ENCODE measurements at places on chromosomes 16 and 17. TPM values are rescaled to one million over a fixed set of nuclear protein-coding genes. Genes with fewer than 3 reads are reported as not detected.

DNA sequence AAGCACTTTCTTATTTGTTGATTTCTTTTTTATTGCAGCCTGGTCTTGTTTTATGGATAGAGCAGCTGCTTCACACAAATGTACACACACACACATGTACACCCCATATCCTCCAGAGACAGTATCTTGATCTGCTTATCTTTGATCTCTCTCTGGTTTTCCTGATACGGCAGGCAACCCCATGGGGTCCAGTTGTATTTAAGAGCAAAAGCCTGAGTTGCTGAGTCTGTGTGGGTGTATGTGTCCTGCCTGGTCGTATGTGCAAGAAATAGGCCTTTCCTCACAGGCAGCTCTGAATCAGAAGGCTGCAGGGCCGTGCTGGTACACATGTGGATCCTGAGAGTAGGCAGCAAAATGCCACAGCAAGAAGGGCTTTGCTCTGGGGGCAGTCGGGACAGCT lies 14.6 kb upstream of the LGALS9 start:
- DNase-seq: no peak
- peaks cover 10% of the 10 kb centered on the region for H3K4me1 ChIP-seq
- no peaks in the 10 kb centered on the region for H3K27me3 ChIP-seq

GRCh38 chr16:12252616-12253015 lies 276.1 kb downstream of the SNX29 start:
- no peaks in the 10 kb centered on the region for H3K36me3 ChIP-seq
- H3K4me3 ChIP-seq: no peak overlapping the region
- DNase-seq: peak; percentile 40
- no peaks in the 10 kb centered on the region for H3K27me3 ChIP-seq
- H3K27ac ChIP-seq: no peak overlapping the region

DNA sequence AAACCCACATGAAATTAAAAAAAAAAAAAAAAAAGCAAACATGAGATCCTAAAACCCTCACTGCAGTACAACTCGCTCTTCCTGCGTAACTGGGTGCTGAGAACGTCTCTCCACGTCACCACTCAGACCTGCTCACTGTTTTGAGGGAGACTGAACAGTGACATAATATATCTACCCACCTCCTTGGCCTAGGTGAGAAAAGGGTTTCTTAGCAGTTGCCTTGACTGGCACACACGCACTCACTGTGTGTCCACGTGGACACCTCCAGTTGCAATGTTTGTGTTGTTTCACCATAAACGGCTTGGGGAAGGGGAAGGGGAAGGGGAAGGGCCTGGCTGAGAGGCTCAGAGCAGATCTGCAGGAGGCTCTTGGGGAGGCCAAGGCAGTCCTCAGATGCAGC lies 32.0 kb downstream of the FANCA start:
- no peak overlapping the region for H3K4me3 ChIP-seq
- H3K27ac ChIP-seq: no peak overlapping the region
- no peaks in the 10 kb centered on the region for H3K27me3 ChIP-seq
- DNase-seq: no peak

CDK5R1 gene
- total RNA-seq: 61.0 TPM

- no peaks in the 10 kb centered on the region for H3K4me1 ChIP-seq
- no peaks in the 10 kb centered on the region for H3K27me3 ChIP-seq
- H3K4me3 ChIP-seq: no peak overlapping the region
- no peak for DNase-seq
- no peaks in the 10 kb centered on the region for H3K36me3 ChIP-seq
Measured at GRCh38 chr17:54455251-54455868, 445.3 kb upstream of the TOM1L1 start.

GRCh38 chr17:81090361-81091136 lies 55.6 kb downstream of the BAIAP2 start:
- H3K4me1 ChIP-seq: peaks cover 53% of the 10 kb centered on the region
- peaks cover 82% of the 10 kb centered on the region for H3K36me3 ChIP-seq
- no peak overlapping the region for H3K27ac ChIP-seq
- H3K27me3 ChIP-seq: no peaks in the 10 kb centered on the region
- H3K4me3 ChIP-seq: no peak overlapping the region

- no peak for DNase-seq
- no peaks in the 10 kb centered on the region for H3K27me3 ChIP-seq
- no peak overlapping the region for H3K27ac ChIP-seq
- peaks cover 86% of the 10 kb centered on the region for H3K36me3 ChIP-seq
- H3K4me3 ChIP-seq: no peak overlapping the region
Measured at GRCh38 chr16:188674-189073, 8.4 kb downstream of the HBQ1 start.

DNA sequence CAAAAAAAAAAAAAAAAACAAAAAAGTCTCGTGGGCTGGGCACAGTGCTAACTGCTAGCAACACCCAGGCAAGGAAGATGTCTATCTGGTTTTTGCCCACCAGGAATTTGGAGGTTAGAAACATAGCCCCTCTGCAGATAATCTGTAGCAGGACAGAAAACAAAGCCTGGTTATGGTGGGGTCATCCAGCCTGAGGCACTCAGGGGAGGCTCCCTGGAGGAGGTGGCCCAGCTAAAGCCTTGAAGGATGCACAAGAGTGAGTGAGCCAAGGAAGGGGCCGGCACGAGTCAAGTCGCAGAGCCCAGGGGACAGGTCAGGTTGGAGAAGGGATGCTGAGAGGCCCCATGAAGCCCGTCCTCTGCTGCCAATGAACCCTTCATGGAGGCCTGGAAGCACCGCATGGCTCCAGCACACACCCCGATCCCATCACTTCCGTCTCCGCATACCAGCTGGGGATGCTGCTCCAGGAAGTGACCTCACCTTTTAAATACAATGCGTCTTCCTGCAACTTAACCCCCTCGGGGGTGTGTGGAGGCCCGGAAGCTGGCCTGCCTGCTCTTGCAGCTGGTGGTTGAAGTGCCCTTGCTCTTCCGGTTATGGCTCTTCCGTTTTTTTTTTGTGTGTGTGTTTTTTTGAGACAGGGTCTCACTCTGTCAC lies 86.5 kb downstream of the ENGASE start:
- H3K27me3 ChIP-seq: no peaks in the 10 kb centered on the region
- H3K27ac ChIP-seq: no peak overlapping the region
- no peak overlapping the region for H3K4me3 ChIP-seq
- H3K36me3 ChIP-seq: peaks cover 16% of the 10 kb centered on the region
- no peak for DNase-seq

GRCh38 chr16:65965628-65966027 lies 400.9 kb upstream of the CDH5 start:
- no peaks in the 10 kb centered on the region for H3K36me3 ChIP-seq
- no peaks in the 10 kb centered on the region for H3K4me1 ChIP-seq
- H3K27ac ChIP-seq: no peak overlapping the region
- H3K4me3 ChIP-seq: no peak overlapping the region

- DNase-seq: no peak
- H3K4me1 ChIP-seq: peaks cover 2% of the 10 kb centered on the region
- no peaks in the 10 kb centered on the region for H3K27me3 ChIP-seq
- no peak overlapping the region for H3K27ac ChIP-seq
- no peak overlapping the region for H3K4me3 ChIP-seq
Measured at GRCh38 chr17:14553847-14554246, 253.0 kb downstream of the HS3ST3B1 start.

PTGES3L gene
- 1.5 TPM for total RNA-seq

DNA sequence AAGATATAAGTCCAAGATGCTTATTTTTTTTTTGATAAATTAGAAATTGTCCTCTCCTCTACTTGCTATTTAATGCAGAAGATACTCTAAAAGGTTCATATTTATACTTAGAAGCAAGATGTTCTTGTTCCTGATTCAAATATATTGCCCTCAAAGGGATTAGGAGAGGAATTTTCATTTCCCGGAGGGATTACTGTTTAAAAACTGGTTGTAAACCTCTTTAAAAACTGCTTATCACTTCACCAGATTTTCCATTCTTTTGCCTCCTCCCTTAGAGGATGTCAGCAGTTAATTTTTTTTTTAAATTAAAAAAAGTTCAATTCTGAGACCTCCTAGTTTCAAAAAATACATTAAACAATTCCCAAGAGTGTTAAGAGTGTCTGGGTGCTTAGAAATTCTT lies 2.8 kb downstream of the TENT4B start:
- no peak overlapping the region for H3K27ac ChIP-seq
- no peaks in the 10 kb centered on the region for H3K36me3 ChIP-seq
- H3K4me1 ChIP-seq: peaks cover 16% of the 10 kb centered on the region
- DNase-seq: no peak

GRCh38 chr17:8785547-8786413 lies 13.4 kb downstream of the MFSD6L start:
- H3K27me3 ChIP-seq: no peaks in the 10 kb centered on the region
- no peak overlapping the region for H3K27ac ChIP-seq
- H3K36me3 ChIP-seq: no peaks in the 10 kb centered on the region
- peaks cover 9% of the 10 kb centered on the region for H3K4me1 ChIP-seq
- H3K4me3 ChIP-seq: no peak overlapping the region

GRCh38 chr16:56343661-56344517 lies 81.5 kb downstream of the AMFR start:
- no peaks in the 10 kb centered on the region for H3K4me1 ChIP-seq
- H3K4me3 ChIP-seq: no peak overlapping the region
- no peaks in the 10 kb centered on the region for H3K27me3 ChIP-seq
- H3K36me3 ChIP-seq: peaks cover 99% of the 10 kb centered on the region
- H3K27ac ChIP-seq: no peak overlapping the region

DNA sequence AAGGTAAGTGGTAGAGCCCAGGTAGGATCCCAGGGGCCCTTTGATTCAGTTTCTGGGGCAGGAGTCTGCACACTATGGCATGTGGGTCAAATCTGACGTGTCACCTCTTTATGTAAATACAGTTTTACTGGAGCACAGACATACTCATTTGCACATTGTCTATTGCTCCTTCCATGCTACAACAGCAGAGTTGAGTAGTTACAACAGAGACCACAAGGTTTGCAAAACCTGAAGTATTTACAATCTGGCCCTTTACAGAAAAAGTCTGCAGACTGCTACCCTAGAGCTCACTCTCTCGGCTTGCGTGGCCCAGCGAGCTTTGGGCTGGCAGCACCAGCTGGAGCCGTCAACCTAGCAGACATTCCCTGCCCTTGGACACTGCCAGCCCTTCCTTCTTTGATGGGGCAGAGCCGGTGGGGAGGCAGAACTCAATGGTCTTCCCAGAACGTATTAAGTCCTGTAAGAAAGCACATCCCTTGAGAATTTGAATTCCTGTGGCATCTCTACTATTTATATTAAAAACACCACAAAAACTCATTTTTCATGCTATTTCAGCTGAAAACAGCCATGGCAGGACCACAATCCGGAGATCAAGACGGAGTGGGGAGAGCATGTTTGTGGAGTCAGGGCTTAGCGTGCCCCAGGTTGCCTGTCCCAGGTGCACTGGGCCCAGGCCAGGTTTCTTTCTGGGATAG lies 133.1 kb upstream of the NUDT7 start:
- no peak for DNase-seq
- no peaks in the 10 kb centered on the region for H3K36me3 ChIP-seq
- no peak overlapping the region for H3K4me3 ChIP-seq
- H3K27me3 ChIP-seq: peaks cover 2% of the 10 kb centered on the region

DNA sequence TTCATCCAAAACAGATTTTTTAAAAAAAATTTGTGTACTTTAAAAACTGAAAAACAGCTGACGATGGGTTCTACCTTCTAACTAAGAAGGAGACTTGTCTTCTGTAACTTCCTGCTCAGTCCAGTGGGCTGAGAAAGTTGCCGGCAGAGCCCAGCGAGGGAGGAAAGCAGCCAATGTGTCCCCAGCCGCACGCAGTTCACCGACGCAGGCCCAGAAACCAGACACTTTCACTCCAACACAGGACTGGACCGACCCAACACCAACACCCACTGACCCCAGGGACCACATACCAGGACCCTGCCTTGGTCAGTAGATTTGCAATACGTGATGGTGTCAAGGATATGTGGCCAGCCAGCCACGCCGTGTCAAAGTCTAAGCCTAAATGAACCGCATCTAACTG lies 25.6 kb downstream of the TRAP1 start:
- no peak overlapping the region for H3K4me3 ChIP-seq
- no peaks in the 10 kb centered on the region for H3K27me3 ChIP-seq
- no peak for DNase-seq

- H3K27ac ChIP-seq: no peak overlapping the region
- peaks cover under 1% of the 10 kb centered on the region for H3K4me1 ChIP-seq
- peaks cover 19% of the 10 kb centered on the region for H3K36me3 ChIP-seq
- DNase-seq: no peak
Measured at GRCh38 chr17:614653-615546, 99.7 kb downstream of the VPS53 start.

ARHGAP44 gene
- 26.2 TPM for total RNA-seq

DNA sequence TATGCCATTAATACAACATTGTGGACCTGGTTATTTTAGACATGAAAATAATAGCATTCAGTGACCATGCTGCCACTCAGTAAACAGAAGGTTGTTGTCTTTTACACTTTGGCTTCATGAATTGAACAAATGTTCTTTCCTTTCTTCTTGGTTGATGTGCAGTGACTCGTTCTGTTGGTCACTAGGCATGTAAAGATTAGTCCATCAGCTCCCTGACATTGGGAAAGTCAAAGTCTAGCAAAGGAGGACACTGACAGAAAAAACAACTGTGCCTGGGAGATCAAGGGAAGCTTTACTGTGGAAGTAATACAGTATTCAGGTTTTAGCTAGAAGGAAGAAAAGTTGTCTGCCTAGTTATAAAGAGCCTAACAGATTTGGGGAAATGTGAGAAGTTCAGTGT lies 6.9 kb downstream of the KCNJ16 start:
- no peaks in the 10 kb centered on the region for H3K27me3 ChIP-seq
- H3K4me3 ChIP-seq: no peak overlapping the region
- no peak overlapping the region for H3K27ac ChIP-seq
- DNase-seq: no peak

- DNase-seq: no peak
- no peaks in the 10 kb centered on the region for H3K27me3 ChIP-seq
- H3K4me1 ChIP-seq: peaks cover 4% of the 10 kb centered on the region
- H3K36me3 ChIP-seq: no peaks in the 10 kb centered on the region
Measured at GRCh38 chr16:8877894-8878522, 4.1 kb upstream of the LITAFD start.

DNA sequence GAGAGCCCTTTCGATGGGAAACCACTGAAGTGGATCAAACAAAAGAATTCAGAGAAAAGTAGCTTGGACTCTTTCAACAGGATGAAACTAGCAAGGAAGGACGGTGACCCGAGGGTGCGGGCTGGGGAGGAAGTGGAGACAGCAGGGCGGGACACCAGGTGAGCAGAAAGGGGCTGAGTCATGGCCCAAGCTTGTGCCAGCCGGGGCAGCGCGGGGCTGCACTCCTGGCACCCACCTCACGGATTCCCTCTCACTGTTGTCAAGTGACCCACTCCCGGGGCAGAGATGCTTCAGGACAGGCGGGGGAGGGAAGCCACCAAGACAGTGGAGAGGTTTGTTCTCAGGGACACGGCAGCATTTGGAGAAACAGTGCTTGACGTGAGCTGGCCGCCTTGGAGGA lies 10.7 kb upstream of the RNF222 start:
- H3K27me3 ChIP-seq: peaks cover 7% of the 10 kb centered on the region
- no peak overlapping the region for H3K27ac ChIP-seq
- no peak for DNase-seq
- H3K4me3 ChIP-seq: no peak overlapping the region

GRCh38 chr17:19991252-19991885 lies 13.7 kb upstream of the AKAP10 start:
- H3K4me1 ChIP-seq: peaks cover 6% of the 10 kb centered on the region
- H3K36me3 ChIP-seq: no peaks in the 10 kb centered on the region
- DNase-seq: no peak

PIRT gene
- 7.3 TPM for total RNA-seq

SCGB1C2 gene
- not detected for total RNA-seq

GRCh38 chr17:10318535-10318934 lies 54.3 kb downstream of the MYH13 start:
- peaks cover 3% of the 10 kb centered on the region for H3K4me1 ChIP-seq
- no peaks in the 10 kb centered on the region for H3K36me3 ChIP-seq
- no peak for DNase-seq
- no peaks in the 10 kb centered on the region for H3K27me3 ChIP-seq
- no peak overlapping the region for H3K27ac ChIP-seq

GRCh38 chr16:29126616-29127015 lies 141.8 kb downstream of the LAT start:
- DNase-seq: no peak
- H3K27me3 ChIP-seq: no peaks in the 10 kb centered on the region
- peaks cover 17% of the 10 kb centered on the region for H3K4me1 ChIP-seq
- no peak overlapping the region for H3K27ac ChIP-seq

MYH1 gene
- not detected for total RNA-seq

PSMD11 gene
- 104 TPM for total RNA-seq

All from spinal cord (tissue), 10 donors.